Hepatic stellate cell (primary cell): ENCODE measurements at places on chromosomes 1 and 21.

DNA sequence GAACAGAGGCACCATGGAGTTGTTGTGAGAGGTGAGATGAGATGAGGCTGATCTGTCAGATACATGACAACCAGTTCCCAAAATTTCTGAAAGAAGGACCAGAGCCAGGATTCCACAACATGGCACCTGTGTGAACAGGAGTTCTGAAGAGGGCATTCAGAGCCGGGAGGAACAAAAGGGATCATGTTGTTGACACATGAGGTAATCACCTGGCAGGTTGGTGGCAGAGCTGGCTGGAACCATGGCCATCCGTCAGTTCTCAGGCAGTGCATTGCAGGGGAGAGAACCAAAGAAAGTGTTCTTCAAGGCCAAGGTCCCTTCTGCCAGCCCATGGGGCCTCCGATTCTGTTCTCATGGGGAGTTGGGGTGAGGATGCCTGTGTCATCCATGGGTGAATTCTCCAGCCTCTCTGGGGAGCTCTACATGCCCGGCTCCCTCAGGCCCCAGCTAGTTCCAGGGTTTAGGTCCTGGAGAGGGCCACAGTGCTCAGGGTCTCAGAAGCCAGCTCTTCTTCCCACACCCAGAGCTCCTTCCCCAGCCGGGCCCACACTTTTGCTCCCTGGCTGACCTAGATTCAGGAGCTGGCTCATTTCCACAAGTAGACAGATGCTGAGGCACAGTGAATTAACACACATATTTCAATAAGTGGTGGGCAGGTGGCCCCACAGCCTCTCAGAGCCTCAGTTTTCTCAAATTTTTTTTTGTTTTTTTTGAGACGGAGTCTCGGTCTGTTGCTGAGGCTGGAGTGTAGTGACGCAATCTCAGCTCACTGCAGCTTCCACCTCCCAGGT, 49.1 kb upstream of the CTPS1 start:
- DNase-seq = no peak

DNA sequence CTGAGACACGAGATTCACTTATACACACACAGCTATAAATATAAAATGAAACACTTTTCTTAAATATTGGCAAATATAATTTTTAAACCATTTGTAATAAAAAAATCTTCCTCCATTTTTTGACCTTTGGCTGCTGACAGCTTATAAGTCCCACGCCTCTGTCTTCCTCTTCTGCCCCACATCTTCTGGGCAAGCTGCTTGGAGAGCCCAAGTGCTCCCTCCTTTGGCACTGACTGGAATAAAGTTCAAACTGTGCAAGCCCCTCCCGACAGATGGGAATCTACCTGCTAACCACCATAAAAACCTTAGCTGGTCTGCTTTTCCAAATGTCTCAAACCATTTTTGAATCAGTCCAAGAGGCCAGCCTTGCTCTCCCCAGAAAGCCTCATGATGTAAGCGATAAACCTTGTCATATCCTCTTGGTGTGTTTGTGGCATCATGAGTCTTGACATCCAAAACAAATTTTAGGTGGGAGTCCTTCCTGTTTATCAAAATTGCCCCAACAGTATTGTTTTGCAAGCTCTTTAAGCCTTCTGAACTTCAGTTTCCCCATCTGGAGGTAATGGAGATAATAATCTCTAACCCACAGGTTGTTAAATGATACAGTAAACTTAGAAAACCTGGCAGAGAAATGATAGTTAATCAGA, 99.8 kb downstream of the SNX7 start:
- DNase-seq = no peak

- DNase-seq = no peak
Observed at GRCh38 chr1:70671006-70671405, 259.9 kb downstream of the CTH start.

DNA sequence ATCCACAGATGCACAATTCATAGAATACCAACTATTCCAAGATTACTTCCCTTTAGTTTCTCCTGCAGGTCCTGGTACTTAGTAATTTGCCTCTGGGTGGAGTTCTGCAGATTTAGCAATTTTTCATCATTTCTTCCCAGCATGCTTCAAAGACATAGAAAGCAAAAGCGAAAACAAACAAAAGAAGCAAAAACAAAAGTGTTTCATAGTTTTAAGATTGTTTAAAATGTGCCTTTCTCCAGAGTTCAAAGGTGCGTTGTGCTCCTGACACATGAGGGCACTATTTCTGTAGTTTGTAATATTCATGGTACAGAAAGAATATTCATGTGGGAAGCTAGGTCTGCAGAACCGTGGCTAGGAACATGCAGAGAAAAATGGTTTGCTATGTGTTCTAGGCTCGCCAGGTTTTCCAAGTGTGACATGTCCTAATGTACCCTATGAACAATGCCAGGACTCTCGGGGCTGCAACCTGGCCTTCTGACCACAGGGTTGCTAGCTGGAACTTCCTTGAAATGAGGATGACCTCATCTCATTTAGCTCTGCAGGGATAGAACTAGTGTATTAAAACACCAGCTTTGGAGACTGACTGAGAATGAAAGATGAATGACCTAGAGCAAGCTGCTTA, 30.0 kb upstream of the RCSD1 start:
- peak; percentile 48 for DNase-seq

- DNase-seq = no peak
Observed at GRCh38 chr1:205632669-205633169, 908 bp upstream of the ELK4 start.

GRCh38 chr21:25496825-25497482, 110.3 kb downstream of the MRPL39 start:
- DNase-seq = no peak

DNA sequence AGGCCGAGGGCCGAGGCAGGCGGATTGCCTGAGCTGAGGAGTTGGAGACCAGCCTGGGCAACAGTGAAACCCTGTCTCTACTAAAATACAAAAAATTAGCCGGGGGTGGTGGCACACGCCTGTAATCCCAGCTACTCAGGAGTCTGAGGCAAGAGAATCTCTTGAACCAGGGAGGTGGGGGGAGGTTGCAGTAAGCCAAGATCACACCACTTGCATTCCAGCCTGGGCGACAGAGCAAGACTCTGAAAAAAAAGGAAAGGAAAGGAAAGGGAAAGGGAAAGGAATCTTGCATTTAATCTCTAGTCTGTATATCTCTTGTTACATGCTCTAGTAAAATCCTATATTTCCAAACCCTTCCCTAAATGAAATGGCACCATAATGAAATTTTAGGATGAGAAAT, 328.3 kb upstream of the ADGRL2 start:
- DNase-seq = no peak

GRCh38 chr1:109712321-109712864, 342 bp downstream of the GSTM5 start:
- no peak for DNase-seq

GRCh38 chr1:110460253-110461220, 9.6 kb downstream of the PROK1 start:
- peak; percentile 79 for DNase-seq

DNA sequence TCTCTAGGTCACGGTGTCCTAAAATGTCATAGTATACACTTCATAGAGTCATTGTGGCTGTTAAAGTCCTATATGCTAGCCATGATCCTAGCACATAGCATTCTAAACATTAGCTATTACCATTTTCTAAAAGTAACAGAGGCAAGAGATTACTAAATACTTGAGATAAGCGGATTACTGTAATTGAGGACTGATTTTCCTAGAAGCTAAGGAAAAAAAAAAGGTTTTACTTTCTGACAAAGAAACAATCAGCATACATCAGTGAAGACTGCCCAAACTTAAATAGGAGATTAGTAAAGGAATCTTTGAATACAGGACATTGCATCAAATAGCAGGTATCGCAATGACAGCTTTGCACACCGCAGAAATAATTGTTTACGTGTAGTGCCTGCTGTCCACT, 91.3 kb upstream of the HNRNPU start:
- DNase-seq = no peak

DNA sequence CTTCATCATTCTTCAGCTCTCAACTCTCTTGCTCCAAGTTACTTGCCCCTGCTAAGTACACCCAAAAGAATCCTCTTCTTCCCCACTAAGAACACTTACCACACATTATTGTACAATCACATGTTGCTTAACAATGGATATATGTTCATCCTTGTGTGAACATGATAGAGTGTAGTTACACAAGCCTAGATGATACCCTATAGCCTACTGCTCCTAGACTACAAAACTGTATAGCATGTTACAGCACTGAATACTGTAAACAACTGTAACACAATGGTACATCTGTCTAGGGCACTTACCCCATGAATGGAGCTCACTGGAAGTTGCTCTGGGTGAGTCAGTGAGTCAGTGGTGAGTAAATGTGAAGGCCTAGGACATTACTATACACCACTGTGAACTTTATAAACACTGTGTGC, 77.4 kb downstream of the RERE start:
- peak; percentile 32 for DNase-seq

DNA sequence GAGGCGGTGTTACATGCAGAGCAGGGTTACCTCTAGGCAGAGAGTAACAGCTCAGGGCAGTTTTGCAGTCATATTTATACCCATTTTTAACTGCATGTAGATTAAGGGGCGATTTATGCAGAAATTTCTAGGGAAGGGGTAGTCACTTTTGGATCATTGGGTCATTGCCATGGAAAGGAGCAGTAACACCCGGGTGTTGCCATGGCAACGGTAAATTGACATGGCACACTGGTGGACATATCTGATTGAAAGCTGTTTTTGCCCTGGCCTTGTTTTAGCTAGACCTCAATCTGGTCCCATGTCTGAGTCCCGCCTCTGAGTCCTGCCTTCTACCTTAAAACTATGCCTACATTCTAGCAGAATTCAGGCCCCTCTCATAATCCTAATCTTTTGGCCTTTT, 11.8 kb upstream of the USP1 start:
- DNase-seq = no peak

- DNase-seq = peak; percentile 27
Observed at GRCh38 chr1:243354511-243355153, 98.8 kb downstream of the SDCCAG8 start.

DNA sequence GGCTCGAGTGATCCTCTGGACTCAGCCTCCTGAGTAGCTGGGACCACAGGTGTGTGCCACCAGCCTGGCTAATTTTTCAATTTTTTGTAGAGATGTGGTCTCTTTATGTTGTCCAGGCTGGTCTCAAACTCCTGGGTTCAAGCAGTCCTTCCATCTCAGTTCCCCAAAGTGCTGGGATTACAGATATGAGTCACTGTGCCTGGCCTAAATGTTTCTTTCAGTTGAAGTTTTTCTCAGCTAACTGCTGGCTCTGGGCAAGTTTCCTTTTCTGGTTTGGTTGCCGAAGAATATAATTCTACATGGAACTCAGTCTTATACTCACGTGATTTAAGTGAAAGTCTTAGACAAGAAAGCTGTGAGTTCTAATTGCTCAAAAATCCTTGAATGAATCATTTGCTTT, 57.0 kb downstream of the SASS6 start:
- no peak for DNase-seq

DNA sequence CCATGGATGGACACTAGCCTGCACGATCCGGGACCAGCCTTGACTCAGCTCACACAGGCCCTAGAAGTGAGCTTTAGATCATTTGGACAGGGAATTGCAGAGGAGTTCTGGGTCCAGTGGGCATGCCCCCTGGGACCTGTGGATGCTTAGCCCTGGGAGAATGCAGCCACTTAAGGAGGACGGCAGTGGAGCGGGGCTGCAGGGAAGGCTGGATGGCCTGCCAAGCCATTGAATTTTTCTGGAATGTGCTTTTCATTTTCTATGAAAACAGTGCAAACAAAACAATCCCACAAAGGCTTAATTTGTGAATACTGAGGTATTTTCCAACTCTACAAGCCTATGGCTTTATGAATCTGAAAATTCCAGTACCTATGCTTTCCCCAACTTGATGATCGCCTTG, 80.4 kb upstream of the GCLM start:
- DNase-seq = no peak

- no peak for DNase-seq
Observed at GRCh38 chr1:233105225-233105624, 154.8 kb downstream of the NTPCR start.

DNA sequence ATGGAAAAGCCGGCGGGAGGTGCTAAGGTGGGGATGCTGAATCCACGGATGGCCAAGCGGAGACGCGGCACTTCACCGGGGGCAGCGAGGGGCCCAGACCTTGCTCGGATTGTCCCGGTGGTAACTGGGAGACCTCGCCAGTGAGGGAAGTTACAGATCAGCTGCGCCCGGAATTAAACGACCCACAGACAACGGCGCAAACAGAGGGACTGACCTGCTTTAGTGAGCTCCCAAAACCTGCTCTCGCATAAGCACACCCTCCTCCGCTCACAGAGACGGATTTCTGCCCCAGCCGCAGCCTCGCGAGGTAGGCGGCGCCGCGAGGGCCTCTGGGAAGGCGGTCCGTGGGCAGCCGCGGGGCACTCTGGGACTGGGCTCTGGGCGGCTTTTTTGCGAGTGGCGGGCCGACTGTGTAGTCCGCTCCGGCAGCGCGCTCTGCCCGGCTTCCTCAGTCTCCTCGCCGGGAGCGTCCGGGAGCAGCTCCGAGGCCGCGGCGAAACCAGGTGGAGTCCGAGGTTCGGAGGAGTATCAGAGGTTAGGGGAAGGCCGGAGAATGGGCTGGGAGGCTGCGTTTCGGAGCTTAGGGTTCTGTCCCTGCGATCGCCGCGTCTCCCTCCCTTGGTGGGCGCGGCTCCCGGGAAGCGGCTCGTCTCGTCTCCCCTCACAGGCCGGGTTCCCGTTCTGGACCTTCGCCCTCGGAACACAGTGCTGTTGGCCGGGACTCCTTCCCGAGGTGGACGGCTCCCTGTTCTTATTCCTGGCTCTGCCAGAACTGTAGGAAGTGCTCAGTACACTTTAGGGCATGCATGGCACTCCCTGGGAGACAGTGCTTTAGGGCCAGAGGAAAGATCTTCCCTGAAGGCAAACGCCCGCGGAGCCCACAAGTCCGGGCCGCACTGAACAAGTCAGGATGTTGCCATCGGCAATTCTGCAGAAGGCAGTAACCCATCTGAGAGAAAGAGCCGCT, at the start of gene EXO5:
Gene EXO5, plus strand, starts transcription at position 393 of the 967 bp plus-strand sequence. CDS start 5,778 bp downstream, outside the sequence.
- peak; percentile 70 for DNase-seq

GRCh38 chr21:42997053-42997452, 22.7 kb downstream of the PKNOX1 start:
- DNase-seq = peak; percentile 44

- DNase-seq = no peak
Observed at GRCh38 chr1:184970691-184971161, 3.6 kb downstream of the NIBAN1 start.

- no peak for DNase-seq
Observed at GRCh38 chr1:214685906-214686305, 82.9 kb downstream of the CENPF start.

DNA sequence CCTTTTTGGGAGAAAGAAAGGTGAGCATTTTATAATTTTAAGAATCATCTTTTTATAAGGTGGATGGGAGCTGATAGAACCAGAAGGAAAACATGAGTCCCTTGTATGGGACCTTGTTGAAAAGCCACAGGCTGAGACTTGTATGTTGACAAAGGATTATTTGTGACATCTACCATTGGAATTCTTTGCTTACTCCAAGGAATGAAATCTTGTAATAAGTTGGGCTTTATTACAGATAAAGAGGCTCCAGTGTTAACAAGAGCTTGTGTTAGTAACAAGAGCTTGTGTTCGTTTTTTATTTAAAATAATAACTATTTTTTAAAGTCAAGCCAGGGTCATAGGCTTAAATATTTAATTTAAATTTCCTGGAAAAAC, 201.1 kb upstream of the CHRM3 start:
- no peak for DNase-seq
